Sciatic nerve (tissue), 2 donors: ENCODE measurements at places on chromosomes 4 and X. TPM values are rescaled to one million over a fixed set of nuclear protein-coding genes. Genes with fewer than 3 reads are reported as not detected.

DNA sequence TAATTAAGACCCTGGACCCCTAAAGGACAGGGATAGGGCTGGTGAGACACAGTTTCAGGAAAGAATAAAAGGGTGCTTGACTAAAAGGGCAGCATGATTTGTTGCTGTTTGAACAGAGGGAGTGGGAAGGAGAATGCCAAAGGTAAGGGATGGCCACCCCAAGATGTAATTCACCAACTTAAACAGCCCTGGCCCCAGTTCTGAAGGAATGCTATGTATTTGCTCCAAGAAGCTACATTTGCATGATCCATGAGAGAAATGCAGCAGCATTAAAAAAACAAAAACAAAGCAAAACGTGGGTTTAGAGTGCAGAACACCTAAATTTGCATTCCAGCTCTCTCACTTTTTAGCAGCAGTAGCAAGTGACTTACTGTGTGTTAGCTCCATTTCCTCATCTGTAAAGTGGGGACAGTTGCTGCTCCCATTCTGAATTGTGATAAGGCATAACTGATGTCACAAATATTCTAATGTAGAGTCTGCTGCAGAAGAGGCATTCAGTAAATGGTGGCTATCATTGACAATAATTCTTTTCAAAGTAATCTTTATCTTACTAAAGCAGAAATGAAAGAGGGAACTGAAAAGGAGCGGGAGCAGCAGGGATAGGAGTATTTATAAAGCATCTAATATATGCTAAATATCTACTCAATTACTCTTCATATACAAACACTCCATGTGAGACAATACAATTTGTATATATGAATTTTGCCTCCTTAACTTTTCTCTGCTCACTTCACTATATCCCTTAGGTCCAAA is 115.8 kb downstream of the PPARGC1A start:
- DNase-seq = no peak

DNA sequence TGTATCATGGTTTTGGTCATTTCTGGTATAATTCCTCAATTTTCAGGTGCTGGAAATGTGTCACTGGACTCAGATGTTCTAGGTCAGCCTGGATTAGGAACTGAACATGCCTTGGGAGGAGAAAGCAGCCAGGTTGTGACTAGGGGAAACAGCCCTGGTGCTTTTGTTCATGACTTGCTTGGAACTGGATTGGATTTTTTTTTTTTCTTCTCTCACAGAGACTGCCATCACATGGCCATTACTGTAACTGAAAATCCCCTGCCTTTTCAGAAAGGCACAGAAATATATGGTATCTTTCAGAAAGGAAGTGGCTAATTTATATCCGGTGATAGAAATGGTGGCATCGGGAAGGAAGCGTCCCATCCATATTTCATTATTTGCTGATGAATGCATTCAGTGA is 34.6 kb downstream of the SEPTIN11 start:
- no peak for DNase-seq

- DNase-seq = no peak
Observed at GRCh38 chr4:124409044-124409443, 303.5 kb downstream of the ANKRD50 start.

GRCh38 chrX:16825264-16826035 is 39.2 kb downstream of the TXLNG start:
- no peak for DNase-seq

- no peak for DNase-seq
Observed at GRCh38 chr4:143587703-143588102, 74.2 kb downstream of the SMARCA5 start.

- no peak for DNase-seq
Observed at GRCh38 chrX:112368371-112368770, 285.8 kb upstream of the TRPC5 start.

DNA sequence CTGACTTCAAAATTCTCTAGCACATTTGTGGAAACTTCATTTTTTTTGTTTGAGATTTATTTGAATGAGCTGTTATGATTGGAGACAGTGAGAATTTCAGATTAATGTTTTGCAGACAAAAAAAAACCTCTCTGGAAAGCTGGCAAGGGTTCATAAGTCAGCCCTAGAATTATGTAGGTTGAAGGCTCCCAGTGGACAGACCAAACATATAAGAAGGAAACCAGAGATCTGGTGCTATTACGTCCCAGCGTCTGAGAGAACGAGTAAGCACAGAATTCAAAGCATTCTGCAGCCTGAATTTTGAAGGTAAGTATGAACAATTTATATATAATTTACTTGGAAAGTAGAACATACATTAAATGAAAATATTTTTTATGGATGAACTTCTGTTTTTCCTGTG is at the start of gene AGTR2:
Gene AGTR2, plus strand, starts transcription at position 234 of the 400 bp plus-strand sequence. CDS start 1,537 bp downstream, outside the sequence.
- DNase-seq = no peak

KCND1 gene
- 2.5 TPM for total RNA-seq

HTN1 gene
- not detected for total RNA-seq
